Urinary bladder (tissue), 4 donors: ENCODE measurements at places on chromosomes 12 and 14. TPM values are rescaled to one million over a fixed set of nuclear protein-coding genes. Genes with fewer than 3 reads are reported as not detected.

Gene CLEC2D
- 31.2 TPM for total RNA-seq

Gene C12orf56
- 0.95 TPM for total RNA-seq

Gene RAB3IP
- total RNA-seq: 19.5 TPM

Gene ZNF385A
- 5.0 TPM for total RNA-seq

Gene TESPA1
- total RNA-seq: 1.6 TPM

Gene KERA
- total RNA-seq: 1.1 TPM

Gene TAS2R7
- not detected for total RNA-seq

Gene TSHR
- total RNA-seq: 1.1 TPM

Gene APOLD1
- total RNA-seq: 27.0 TPM

Gene SLC2A3
- total RNA-seq: 76.9 TPM

Gene CLEC1B
- total RNA-seq: not detected

Gene RITA1
- 5.8 TPM for total RNA-seq

Gene ACYP1
- total RNA-seq: 14.7 TPM
